Iris pigment epithelial cell (primary cell): ENCODE measurements at places on chromosomes 16 and 17.

DNA sequence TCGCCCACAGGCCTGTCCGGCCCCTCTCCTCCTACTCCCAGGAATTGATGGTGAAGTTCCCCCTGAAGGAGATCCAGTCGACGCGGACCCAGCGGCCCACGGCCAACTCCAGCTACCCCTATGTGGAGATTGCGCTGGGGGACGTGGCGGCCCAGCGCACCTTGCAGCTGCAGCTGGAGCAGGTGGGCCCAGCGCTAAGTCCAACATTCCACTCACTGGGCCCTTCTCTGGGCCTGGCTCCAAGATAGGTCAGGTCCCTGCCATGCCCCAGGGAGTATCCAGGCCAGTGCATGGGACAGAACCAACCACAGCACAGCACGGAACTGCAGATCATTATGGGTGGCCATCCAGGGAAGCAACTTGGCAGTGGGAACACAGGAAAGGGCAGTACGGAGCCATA, 9.9 kb upstream of the ALKBH5 start:
- DNase-seq = no peak

GRCh38 chr17:7673239-7673638, 14.1 kb downstream of the TP53 start:
- DNase-seq = no peak

- no peak for DNase-seq
Measured at GRCh38 chr17:27553019-27553511, 77.9 kb upstream of the LGALS9 start.

- DNase-seq = no peak
Measured at GRCh38 chr17:7144213-7144612, 29.6 kb upstream of the ASGR2 start.

DNA sequence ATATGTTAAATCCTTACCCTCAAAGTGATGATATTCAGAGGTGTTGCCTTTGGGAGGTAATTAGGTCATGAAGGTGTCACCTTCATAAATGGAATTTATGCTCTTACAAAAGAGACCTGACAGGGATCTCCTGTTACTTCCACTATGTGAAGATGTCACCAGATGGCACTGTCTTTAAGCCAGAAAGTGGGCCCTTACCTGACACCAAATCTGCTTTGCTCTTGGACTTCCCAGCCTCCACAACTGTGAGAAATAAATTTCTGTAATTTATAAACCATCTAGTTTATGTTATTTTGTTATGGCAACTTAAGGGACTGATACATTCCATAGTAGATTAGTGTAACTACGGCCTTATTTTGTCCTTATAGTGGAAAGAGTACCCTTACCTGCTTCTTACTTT, 358.3 kb upstream of the SALL1 start:
- DNase-seq = no peak

- no peak for DNase-seq
Measured at GRCh38 chr17:51672065-51672464, 411.7 kb downstream of the UTP18 start.

- peak; percentile 22 for DNase-seq
Measured at GRCh38 chr17:64599187-64599676, 62.9 kb downstream of the SMURF2 start.

DNA sequence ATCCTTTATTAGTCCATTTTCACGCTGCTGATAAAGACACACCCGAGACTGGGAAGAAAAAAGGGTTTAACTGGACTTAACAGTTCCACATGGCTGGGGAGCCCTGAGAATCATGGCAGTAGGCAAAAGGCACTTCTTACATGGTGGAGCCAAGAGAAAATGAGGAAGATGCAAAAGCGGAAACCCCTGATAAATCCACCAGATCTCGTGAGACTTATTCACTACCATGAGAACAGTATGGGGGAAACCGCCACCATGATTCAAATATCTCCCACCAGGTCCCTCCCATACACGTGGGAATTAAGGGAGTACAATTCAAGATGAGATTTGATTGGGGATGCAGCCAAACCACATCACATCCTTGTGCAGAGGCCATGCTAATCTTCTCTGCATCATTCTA, 35.0 kb upstream of the BCAR1 start:
- DNase-seq = no peak

- DNase-seq = peak; percentile 4
Measured at GRCh38 chr17:13869331-13869940, 199.9 kb upstream of the COX10 start.

DNA sequence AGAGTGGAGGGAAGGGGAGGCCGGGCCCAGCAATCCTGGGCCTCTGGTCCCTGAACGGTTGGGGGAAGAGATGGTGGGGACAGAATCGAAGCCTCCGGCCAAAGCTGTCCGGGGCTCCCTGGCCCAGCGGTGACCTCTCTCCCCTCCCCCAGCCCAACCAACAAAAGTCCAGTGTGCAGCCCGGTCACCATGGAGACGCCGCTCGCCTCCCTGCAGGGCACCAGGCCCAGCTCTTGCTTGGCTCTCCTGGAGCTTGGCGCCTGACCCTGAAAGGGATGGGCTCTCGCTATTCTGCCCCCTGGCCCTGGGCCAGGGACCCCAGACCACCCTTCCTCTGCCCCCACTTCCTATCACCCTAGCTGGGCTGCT, 1.3 kb downstream of the METRN start:
- DNase-seq = peak; percentile 49

GRCh38 chr16:79143026-79143425, 457.5 kb downstream of the MAF start:
- no peak for DNase-seq

DNA sequence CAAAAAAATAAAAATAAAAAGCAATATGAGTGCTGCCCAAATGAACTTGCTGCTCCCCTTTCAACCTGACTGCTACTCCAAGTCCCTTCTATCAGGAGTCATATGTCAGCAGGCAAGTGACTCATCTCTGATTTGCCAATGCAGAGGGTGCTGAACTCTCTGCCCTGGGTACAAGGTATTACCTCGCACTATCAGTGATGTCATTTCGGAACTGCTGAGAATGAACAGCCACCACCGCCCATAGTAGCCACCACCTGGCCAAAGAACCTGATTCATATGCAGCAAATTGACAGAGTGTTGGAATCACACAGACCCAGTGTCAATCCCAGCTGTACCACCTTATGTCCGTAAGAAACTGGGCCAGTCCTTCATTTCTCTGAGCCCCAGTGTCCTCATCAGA, 31.2 kb downstream of the LYRM9 start:
- DNase-seq = no peak

DNA sequence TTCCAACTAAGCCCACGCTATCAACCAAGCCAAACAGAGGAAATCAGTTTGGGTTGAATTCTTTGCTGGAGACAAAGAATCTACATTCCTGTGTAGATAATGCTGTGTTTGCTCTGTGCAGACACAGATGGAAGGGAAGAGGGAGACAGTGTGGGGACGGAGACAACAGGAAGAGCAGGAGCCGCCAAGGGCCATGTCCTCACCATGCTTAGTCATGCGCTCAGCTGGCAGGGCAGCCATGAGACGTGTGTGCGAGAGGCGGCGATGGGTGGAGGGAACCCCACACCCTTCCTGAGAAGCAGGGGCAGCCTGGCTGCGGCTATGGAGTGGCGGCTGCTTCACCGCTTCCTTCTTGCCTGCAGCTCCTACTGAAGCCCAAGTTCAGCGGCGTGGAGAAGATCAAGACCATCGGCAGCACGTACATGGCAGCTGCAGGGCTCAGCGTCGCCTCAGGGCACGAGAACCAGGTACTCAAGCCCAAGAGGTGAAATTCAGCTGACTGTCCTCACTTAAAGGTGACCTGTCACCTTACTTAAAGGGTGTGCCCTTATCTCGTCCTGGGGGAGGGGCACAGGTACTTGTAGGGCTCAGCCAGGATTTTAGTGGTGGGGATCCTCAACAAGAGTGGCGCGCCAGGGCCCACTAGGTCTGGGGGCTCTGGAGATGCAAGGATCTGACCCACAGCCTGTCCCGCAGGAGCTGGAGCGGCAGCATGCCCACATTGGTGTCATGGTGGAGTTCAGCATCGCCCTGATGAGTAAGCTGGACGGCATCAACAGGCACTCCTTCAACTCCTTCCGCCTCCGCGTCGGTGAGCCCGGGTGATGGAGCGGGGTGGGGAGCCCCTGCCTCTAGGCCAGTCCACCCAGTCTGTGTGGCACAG, 47.5 kb downstream of the ADCY7 start:
- peak; percentile 69 for DNase-seq

DNA sequence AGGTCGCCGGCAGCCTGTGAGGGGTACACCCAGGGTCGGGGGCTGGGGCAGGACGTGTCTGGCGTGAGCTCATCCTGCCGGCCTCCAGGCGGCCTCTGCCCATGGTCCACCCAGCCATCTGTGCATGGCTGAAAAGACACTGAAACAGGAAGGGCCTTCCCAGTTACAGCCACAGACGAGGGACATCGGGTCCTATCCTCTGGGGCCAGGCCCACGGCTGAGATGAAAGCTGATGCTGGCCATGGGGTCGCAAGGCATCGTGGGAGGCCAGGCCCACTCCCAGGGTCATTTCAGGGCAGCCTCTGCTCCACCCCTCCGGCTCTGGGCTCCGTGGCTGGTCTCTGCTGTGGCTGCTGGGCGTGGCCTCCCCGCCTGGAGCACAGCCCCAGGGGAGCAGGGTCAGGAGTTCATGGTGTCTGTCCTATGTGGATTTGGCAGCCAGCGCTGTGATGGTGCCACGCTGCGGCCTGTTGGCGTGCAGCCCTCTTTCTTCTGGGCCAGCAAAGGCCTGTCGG, 16.6 kb upstream of the ATP6V0C start:
- no peak for DNase-seq

DNA sequence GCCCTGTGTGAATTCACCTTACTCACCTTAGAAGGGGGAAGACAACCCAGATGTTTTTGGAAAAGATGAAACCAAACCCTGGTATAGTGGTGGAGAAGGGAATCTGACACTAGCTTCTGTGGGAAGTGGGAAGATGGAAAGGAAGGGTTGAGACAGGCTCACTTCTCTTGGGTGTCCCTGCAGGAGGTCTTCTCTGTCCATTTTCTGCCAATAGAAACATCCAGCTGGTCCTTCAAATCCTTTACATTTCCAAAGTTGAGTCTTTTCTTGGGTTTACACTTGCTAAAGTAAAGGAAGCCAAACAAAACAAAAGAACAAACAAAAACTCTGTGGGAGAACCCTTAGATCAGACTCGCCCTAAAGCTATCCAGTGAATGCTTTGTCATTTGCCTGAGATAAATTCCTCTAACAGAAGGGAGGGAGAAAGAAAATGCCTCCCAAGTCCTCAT, 10.2 kb downstream of the HOXB1 start:
- no peak for DNase-seq

- peak; percentile 85 for DNase-seq
Measured at GRCh38 chr16:87963400-87963799, 12.2 kb downstream of the BANP start.

GRCh38 chr17:69732272-69732918, 317.9 kb downstream of the MAP2K6 start:
- DNase-seq = peak; percentile 60

DNA sequence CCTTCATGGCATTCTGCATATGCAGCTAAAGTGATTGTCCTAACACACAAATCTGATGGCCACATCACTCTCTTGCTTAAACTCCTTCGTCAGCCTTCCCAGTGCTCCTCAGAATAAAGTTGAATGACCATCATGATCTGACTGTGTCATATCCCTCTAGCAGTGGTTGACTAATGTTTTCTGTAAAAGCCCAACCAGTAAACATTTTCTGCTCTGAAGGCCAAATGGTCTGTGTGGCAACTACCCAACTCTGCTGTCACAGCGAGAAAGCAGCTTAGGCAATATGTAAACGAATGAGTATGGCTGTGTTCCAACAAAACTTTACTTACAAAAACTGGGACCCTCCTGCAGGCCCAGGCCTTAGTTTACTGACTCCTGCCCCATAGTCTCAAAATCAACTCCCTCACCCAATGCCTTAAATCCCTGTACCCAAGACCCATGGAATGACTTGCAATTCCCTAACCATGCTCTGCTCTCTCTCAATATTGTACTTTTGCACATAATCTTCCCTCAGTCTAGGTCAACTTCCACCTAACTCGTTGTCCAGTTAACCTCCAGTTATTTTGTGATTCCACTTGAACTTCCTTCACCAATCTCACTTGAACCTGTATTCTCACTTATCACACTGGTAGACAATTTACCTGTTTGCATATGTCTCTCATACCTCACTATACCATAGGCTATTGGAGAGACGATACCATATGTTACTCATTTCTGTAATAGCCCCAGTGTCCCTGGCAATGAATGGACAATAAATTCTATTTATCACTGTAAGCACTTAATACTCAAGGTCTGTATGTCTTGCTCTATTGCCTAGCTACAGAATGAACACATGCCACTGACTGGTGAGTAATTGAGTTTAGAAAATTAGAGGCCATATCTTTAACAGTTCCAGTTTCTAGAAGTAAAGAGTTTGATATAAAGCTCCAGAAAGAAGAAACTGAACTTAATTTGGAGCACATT, 29.1 kb downstream of the TMEM100 start:
- peak; percentile 87 for DNase-seq

GRCh38 chr16:57042157-57043111, 49.9 kb upstream of the CPNE2 start:
- DNase-seq = peak; percentile 83

- peak; percentile 55 for DNase-seq
Measured at GRCh38 chr16:64459821-64460220, 662.0 kb downstream of the CDH11 start.

DNA sequence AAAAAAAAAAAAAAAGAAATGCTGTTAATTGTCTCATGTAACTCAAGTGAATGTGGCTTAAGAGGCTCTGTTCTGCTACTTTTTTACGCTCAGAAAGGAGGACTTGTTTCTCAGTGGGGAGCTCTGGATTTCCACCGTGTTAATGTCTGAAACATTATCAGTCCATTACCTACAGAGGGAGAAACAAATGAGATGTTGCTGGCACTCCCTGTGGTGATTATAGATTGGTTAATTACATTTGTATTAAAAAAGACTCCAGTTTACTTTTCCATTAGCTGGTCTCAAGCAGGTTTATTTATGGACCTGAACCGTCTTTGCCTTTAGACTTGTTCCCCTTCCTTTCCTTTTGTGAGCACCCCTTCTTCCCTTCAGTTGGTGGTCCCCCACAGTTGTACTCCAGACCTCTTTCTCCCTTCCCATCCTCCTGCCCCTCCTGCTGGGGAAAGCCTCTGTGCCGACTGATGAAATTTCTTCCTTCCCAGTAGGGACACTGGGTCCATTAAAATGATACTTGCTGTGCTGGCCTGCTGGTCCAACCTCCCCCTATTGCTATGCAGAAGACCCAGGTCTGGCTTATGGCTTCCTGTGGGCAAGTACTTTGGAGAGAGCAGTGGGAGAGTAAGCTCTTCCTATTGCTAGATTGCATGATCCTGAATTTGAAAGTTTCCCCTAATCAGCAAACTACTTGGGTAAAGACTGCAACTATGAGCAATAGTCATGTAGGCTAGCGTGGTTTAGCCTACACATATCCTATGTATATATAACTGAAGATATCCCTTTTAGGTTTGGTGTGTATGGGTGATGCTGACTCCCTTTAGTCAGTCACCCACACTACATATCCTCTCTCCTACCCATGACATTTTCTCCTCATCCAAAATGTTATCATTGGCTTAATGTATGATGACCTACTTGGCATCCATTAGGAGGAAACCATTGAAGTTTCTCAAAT, 8.1 kb downstream of the CDC6 start:
- DNase-seq = no peak

- DNase-seq = no peak
Measured at GRCh38 chr17:46832331-46832821, 13.9 kb upstream of the WNT3 start.
